Activated T-helper 1 cell treated with anti-CD3 and anti-CD28 coated beads, Interleukin-2, amount 50 U/mL, for 16 hours (primary cell): ENCODE measurements at places on chromosomes 2 and 18.

- no peak for DNase-seq
These were observed 39.7 kb downstream of the DHX57 start for GRCh38 chr2:38835990-38836389.

DNA sequence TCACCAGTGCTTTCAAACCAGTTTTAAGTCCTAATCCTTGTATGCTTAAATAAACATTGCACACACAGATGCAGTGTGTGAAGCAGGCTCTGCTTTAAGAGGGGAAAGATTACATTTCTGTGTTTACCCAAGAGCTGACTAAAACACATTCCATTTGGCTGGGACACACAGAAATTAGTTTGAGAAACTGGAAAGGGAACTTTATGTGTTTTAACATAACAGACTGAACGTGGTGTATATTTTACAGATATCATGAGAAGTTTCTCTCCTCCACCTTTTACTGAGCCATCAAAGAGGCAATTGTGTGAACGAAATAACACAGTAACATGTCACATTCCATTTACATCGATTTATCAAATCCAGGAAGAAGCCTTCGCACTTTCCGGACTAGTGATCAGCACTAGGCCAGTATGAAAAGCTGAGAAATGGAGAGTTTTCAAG is 121.8 kb downstream of the MAIP1 start:
- no peak for DNase-seq

DNA sequence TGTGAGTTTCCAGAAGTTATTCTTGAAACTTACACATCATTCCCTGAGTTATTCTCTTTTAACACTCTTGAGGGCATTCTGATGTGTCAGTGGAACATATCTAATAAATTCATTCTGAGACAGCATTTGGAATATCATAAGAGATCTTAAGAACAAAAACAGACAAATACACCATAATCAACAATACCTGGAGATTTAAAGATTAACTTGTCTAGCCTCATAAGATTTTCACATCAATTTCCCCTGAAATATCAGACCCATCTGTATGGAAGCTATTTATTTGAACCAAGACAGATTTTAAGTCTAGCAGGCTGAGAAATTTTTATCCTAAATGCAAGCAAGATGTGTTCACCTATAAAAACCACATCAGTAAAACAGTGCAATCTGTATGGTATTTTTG is 181.6 kb downstream of the NYAP2 start:
- no peak for DNase-seq

DNA sequence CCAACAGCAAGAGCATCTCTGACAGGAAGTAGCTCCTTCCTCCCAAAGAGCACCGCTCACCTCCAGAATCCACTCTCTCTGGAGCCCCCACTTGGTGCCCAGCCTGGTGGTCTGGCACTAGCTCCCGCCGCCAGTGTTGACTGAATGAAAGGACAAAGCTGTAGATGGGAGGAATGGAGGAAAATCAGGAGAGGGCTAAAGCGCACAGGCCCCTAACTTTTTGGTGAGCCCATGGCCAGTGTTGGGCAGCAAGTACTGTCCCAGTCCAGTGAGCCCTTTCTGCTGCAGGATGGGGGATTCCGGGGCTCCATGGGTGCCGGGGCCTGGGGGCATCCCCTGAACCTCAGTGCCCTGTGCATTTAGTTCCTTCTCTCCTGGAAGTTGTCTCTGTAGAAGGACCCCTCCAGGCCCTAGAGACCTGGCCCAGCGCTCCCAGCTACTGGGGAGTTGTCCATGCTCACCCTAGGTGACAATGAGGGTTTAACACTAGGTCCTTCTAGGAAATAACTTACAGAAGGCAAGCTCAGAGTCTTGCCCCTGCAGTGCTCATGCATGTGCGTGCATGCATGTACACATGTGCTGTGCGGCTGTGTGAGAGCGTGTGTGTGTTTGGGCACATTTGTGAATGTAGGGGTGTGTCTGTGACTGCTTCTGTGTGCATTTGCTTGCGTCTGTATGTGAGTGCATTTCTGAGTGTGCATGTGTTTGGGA is 33.6 kb downstream of the GLI2 start:
- no peak for DNase-seq

DNA sequence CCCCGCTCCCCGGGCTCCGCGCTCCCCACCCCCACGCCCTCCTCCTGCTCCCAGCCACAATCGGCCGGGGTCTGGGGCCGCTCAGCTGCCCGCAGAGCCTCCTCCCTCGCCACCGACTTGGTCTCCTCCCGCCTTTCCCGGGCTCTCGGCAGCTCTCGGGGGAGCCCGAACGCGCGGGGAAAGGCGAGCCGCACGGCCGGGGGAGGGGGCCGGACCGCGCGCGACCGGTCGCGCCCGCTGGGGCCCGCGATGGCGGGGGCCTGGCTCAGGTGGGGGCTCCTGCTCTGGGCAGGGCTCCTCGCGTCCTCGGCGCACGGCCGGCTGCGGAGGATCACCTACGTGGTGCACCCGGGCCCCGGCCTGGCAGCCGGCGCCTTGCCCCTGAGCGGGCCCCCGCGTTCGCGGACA is 327 bp downstream of the LTBP1 start:
- DNase-seq = no peak

DNA sequence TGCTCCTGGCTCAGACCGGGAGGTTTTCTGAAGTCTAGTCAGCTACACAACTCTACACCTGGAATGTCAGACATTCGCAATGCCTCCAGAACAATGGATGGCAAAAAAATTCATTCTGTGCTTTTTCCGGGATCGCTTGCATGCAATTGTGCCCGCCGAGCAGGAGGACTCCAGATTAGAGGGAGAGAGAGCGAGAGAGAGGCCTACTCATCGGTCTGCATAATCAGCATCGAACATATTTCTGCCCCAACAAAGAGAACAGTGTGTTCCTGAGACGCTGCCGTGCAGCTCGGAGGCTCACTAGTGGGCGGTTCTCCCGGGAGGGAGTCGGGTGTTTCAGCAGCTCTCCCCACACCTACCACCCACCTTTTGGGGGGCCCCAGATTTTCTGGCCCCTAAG is 117.1 kb downstream of the KLHL29 start:
- no peak for DNase-seq

DNA sequence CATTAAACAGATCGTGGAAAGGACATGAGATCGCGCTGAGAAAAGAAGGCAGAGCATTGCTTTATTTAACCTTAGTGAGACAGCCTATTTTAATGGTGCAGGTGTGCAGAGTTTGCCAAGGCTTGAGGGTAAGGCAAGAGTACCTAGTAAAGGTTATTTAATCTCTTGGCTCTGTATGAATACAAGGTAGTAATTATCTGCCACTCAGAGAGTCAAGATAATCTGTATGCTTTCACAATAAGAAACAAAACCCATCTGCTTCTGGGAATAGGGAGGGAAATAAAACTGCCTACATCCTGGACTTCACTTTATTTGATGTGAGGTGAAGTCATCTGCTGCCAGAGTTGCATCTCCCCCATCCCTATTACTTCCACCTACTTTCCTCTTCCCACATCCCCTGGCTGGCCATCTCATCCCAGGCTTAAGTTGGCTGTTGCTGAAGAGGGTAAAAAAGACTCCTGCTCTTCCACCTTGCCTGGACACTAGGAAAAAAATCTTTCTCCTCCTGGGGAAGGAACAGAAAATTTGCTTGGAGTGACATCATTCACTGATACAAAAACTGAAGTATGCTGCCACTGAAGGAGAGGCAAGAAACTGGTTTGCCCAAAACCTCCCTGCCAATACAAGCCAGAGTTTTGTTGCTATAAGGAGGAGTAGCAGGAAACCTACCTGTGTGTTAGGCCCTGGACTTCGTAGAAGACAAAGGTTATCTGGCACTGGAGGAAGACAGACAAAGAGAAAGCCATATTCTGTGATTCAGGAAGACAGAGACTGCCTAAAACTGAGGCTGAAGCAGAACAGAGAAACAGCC is 35.8 kb upstream of the ARHGAP25 start:
- no peak for DNase-seq

GRCh38 chr2:231696004-231696367 is 12.3 kb upstream of the PTMA start:
- no peak for DNase-seq

DNA sequence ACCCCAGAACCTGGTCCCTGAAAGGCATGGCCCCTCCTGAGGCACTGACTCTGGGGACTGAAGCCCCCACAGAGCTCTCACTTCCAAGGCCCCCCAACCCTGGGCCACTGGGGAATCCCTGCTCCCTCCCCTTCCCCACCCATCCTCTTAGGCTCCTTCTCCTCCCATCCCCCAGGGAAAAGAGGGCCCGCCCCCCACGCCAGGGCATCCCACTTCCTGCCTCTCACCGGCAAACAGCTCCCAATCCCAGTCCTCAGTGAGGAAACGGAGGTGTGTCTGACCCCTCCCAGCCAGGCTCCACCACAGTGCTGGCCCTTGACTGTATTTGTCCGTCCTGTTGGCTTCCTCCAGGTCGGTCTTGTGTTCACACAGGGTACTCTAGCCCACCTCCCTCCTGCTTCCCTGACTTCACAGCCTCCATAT is 35.0 kb upstream of the PTMA start:
- DNase-seq = no peak
